ENCODE measurements at places on chromosomes 5 and 9. TPM values are rescaled to one million over a fixed set of nuclear protein-coding genes. Genes with fewer than 3 reads are reported as not detected.

DNA sequence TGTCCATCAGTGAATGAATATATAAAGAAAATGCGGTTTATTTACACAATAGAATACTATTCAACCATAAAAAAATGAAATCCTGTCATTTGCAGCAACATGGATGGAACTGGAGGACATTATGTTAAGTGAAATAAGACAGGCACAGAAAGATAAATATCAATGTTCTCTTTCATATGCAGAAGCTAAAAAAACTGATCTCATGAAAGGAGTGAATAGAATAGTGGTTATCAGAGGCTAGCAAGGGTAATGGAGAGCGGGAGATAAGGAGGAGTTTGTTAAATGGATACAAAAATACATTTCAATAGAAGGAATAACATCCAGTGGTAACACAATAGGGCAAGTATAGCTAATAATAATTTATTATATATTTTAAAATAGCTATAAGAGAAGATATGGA lies 65.0 kb downstream of the AGTPBP1 start:
- no peak for DNase-seq

The SLC25A46 gene
- 45.0 TPM for polyA plus RNA-seq

The NR5A1 gene
- polyA plus RNA-seq: not detected

- no peak for DNase-seq
Measured at GRCh38 chr5:164475339-164475977, 970.0 kb downstream of the MAT2B start.

DNA sequence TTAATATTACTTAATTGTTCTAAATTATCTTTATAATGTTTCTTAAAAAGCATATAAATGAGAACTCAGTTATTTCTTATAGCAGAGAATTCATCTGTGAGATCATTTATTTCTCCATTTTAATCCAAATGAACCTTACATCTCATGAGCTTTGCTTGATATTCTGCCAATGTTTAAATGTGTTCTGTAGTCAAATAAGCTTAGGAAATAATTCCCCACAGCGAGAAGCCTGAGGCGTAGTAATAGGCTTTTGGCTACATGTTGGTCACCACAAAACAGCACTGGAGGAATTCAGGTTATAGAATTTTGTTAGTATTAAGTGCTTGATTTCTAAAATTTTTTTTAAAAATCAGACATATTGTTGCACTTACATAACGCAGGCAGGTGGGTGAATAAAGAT lies 585.3 kb upstream of the RORB start:
- DNase-seq: no peak

DNA sequence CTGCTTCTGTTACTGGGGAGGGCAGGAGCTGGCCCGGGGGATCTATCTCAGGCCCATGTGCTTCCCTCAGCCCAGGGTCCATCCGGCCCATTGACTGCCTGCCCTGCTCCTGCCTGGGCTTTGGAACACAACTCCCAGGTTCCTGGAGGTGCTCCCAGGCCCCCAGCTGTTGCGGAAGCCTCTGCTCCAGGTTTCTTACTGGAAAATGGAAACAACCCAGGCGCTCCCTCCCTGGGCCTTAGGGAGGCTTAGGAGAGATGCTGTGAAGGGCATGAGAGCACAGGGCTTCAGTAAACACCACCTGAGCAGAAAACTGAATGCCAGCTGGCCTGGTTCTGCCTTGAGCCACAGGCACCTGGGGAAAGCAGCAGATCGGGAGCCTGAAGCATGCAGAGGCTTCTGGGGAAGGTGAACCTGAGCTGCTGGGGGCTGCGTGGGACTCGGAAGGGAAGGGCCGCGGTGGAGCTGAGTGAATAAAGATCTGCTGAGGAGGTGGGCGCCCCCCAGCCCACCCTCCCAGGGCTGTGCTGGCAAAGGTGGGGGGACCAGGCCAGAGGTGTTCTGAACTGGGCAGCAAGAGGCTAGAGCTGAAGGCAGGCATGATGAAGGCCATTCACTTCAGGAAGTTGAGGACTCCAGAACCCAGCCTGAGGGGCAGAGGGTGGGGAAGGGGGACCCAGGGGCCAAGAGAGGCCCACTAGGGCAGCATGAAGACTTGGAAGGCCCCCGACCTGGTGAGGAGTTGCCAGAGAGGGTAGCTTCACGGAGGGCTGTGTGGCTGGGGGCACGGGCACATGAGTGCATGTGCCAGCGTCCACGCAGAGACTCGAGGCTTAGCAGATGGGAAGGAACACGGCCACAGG lies 64.8 kb downstream of the SHB start:
- DNase-seq: no peak

GRCh38 chr9:105173306-105173705 lies 71.1 kb upstream of the SLC44A1 start:
- DNase-seq: no peak
